Activated CD4-positive, alpha-beta T cell treated with anti-CD3 and anti-CD28 coated beads, Interleukin-2, amount 50 U/mL, for 48 hours (primary cell): ENCODE measurements at places on chromosomes 6 and 20.

DNA sequence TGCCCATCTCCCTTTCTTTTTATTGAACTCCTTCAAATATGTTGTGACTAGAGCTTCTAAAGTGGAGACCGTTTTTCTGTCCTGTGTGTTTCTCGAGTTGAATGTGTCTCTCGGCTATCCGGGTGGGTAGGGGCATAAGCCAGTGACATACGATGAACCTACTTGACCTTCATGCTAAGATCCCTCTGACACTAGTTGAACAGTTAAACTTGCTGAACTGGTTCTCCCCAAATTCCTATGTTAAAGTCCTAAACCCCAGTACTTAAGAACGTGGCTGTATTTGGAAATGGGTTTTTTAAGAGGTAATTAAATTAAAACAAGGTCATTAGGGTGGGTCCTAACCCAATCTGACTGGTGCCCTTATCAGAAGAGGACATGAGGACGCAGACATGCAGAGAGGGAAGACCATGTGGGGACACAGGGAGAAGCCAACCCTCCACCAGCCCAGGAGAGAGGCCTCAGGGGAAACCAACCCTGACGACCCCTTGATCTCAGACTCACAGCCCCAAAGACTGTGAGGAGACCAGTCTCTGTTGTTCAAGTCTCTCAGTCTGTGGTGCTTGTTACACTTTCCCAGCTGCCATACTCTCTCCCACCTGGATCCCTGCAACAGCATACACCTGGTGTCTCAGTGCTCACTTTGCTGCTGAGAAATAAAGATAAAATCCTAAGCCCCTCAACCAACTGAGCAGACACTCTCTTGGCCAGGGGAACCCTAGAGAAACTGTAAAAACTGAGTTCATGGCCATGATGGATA is 208.4 kb downstream of the MYLK4 start:
- DNase-seq = no peak

- no peak for DNase-seq
These were observed 27.1 kb downstream of the MRPL14 start for GRCh38 chr6:44100088-44100550.

DNA sequence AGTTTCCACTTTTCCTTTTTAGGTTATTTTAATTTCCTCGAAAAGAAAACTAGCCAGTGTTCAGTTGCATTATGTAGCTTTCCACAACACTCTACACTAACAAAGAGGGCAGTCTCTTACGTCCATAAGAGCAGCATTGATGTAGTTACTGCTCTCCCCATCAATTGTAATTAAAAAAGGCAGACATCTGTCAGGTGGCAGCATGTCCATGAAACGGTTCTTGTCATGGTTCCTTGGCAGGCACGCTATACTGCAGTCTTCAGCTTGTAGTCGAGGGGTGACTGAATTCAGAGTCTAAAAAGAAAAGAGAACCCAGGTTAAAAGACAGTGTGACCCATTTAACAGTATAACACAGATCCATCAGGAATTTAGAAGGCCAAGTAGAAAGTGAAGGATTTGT is 80.1 kb upstream of the THEMIS start:
- DNase-seq = no peak

DNA sequence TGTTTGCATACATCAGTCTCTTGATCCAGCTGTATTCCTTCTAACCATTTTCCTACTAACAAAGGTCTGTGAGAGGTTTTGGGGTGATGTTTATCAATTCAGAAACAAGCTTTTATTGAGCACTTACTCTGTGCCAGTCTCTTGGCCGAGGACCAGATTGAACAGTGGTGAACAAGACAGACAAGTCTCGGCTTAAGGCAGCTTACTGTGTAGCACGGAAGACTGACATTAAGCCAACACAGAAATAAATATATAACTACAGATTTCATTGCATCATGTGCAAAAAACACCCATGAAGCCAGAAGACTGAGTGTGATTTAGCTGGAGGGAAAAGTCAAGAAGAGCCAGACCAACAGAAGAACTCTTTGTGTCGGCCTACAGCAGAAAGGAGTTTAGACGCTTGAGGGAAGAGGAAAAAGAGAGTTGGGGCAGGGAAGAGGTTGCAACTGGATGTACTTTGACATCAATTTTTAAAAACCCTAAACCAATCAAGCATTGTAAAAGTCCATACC is 549.6 kb upstream of the CITED2 start:
- DNase-seq = no peak

DNA sequence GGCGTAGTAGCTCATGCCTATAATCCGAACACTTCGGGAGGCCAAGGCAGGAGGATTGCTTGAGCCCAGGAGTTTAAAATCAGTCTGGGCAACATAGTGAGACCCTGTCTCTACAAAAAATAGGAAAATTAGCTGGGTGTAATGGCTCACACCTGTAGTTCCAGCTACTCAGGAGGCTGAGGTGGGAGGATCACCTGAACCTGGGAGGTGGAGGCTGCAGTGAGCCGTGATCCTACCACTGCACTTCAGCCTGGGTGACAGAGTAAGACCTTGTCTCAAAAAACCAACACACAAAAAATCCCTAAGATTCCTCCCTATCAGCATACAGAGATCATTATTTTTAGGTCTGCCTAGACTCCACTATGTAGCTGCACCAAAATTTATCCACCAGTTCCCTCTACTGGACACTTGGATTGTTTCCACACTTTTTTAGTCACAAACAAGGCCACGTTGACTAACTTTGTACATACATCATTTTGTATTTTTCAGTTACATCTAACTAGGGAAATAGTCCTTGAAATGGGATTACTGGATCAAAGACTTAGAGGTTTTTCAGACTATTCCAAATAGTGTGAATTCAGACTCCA is 3.6 kb upstream of the PHF1 start:
- no peak for DNase-seq

- no peak for DNase-seq
These were observed 272.9 kb upstream of the KCNQ5 start for GRCh38 chr6:72348926-72349325.

GRCh38 chr6:109174916-109175315 is 79.6 kb downstream of the CEP57L1 start:
- no peak for DNase-seq

DNA sequence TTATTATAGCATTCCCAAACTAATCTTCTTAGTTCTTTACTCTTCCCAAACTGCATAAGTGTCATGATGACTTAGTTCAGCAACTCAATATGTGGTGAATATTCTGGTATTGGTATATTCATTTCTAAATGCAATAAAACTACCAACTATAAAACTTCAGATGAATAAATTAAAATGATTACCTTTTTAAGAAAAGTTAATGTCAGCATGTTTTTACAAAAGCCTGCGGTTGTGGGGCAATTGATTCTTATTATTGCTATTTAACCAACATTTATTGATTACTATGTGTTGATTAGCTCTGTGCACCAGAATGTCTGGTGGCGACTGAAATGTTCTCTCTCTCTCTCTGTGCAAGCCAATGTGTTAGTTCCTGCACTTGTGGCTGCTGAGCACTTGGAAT is 5.0 kb upstream of the SLC22A3 start:
- DNase-seq = no peak

DNA sequence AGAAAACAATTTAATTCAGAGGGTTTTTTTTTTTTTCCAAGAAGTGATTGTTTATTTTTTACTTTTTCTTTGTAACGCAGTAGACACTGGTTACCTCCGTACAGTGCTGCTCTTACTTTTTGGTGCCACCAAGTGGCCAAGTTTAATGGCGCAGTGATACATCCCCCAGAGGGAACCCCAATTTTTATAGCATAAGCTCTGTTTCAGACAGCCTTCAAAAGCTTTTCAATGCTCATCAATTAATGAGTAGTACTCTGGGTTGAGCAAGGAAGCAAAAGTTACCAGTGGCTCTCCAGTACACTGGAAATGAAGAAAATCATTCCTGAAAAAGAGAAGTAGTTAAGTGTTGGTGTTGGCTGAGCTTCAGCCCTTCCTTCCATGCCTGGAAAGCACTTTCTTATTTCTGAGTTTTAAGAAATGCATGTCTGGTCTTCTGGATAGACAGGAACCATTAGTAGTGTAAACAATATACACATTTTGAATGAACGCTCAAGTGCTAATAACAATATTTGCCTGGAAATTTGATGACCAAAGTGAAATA is 129.1 kb upstream of the SMLR1 start:
- peak; percentile 64 for DNase-seq

- no peak for DNase-seq
These were observed 61.2 kb downstream of the ZFP64 start for GRCh38 chr20:52130406-52130805.

- DNase-seq = no peak
These were observed 112.2 kb upstream of the PDE7B start for GRCh38 chr6:135739288-135739687.

GRCh38 chr6:44800784-44801592 is 413.5 kb downstream of the CDC5L start:
- DNase-seq = no peak

DNA sequence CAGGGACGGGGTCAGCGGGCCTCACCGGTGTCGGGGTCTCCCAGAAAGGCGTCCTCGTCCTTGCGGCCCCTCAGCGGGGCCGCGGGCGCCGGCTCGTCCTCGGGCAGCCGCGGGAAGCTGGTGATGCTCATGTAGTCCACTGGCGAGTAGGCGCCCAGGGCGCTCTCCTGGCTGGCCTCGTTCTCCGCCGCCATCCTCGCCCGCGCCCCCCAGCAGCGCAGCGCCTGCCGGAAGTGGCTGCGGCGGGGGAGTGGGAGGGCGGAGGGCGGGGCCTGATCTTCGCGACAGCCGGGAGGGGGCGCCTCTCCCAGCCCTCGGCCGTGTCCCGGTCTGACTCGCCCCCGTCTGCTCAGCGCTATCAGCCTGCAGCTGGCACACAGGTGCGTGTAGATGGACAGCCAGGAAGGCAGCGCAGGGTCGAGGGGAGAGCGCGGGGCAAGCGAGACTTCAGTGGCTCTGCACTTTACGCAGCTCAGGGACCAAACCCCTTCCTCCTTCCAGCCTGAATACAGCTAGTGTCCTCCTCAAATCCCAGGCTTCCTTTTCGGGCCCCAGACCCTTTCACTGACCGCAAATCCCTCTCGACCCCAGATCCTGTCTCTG is at the start of gene GGT7:
GGT7 (minus strand) TSS at position 235 of the 603 bp plus-strand sequence; CDS start at position 194, 41 bp downstream.
- DNase-seq = peak; percentile 90

- no peak for DNase-seq
These were observed 62.5 kb upstream of the PTGIS start for GRCh38 chr20:49630396-49630951.

GRCh38 chr6:168152980-168153379 is 74.0 kb upstream of the FRMD1 start:
- no peak for DNase-seq

DNA sequence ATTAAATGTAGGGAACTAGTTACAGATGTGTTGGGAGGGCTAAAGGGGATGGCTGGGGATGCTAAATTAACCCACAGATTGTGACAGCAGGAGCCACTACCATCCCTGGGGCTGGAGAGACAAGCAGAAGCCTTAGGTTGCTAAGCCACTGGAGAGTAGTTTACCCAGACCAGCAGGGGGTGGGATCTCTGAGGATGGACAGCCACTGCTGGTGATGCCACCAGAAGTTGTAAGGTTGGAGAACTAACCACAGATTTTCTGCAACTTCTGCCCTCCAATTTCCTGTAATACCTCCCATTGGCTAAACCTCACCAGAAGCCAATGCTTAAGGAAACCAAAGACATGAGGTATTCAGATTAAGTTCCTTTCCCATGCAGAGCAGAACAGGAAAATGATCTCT is 139.6 kb upstream of the NOX3 start:
- DNase-seq = no peak

- no peak for DNase-seq
These were observed 137.9 kb upstream of the RNF24 start for GRCh38 chr20:4153251-4153650.

DNA sequence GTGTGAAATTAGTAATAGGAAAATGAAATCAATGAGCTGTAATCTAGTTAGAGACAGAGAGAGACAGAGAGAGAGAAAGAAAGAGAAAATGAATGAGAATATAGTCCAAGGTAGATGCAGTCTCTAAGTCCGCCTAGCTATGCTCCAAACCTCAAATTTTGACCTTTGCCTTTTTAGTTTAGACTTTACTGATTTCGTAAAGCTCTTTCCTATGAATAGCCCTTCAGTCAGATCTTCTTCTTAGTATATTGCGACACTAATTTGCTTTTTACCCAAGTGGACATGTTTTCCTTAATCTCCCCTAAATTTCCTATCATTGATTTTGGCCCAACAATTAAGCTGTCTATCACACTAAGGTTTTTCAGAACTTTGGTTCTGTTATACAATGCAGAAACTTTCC is 49.5 kb downstream of the TFAP2D start:
- DNase-seq = no peak

- DNase-seq = peak; percentile 85
These were observed 7.1 kb downstream of the RBM38 start for GRCh38 chr20:57398231-57398821.

DNA sequence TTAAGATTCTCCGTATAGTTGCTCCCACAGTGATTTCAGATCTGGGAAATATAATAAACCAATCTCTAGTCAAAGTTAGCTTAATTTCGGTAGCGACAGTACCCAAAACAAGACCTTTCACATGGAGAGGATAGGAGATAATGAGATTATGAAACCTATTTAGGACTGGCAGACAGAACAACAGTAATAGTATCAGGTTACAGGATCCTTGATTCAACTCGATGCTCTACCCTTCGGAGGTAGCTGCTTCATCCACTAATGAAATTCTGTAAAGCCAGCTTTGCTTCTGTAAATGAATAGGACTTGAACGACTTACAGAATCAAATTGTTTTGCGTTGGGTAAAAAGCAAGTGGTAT is 534 bp upstream of the AKIRIN2 start:
- no peak for DNase-seq

DNA sequence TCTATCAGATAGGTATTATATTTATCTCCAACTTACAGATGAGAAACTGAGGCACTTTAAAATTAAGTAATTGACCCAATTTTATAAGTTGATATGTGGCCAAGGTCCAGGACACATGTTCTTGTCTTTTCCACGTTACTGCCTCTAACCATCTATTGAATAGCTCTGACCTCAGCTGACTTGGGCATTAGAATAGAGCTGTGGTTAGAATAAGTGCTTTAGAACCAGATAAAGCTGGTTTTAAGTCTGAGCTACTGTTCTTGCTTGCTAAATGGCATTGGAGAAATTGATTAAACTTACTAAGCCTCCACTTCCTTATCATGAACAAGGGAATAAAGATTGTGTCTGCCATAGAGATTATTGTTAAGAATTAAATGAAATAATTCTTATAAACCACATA is 147.8 kb upstream of the DTNBP1 start:
- DNase-seq = no peak

DNA sequence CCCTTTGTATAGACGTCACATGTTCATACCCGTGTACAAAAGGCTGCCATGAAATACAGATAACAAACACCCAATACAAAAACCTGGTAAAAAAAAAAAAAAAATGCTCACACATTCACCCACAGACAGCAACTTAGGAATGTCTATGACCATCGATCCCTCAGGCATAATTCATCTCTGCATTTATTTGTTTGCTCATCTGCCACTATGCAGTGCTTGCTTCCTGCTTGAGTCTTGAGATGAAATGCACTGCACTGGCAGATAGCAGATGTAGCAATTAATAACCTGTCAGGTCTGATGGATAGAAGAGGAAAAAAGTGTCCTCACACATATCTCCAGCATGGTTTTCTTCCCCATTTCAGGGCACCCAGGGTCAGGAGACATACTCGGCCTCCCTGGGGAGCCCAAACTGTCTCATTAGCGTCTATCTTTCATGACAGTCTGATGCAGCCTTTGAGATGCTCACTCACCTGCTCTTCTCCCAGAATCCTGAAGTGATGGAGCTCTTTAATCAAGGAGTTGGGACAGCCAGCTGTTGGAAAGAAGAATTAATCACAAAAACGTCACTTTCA is 295.1 kb upstream of the AGPAT4 start:
- DNase-seq = no peak

GRCh38 chr20:50249447-50250388 is 59.1 kb downstream of the CEBPB start:
- DNase-seq = no peak

GRCh38 chr20:47561180-47561579 is 59.5 kb downstream of the NCOA3 start:
- no peak for DNase-seq

- DNase-seq = peak; percentile 56
These were observed at the start of gene CRIP3 for GRCh38 chr6:43308101-43308989. TSS of gene CRIP3 (minus strand) at chr6:43308826. CDS start at chr6:43308792, 34 bp downstream.
